Stimulated activated CD4-positive, alpha-beta T cell treated with anti-CD3 and anti-CD28 coated beads, Interleukin-2, amount 100 ng/mL, for 4 hours (primary cell): ENCODE measurements at places on chromosomes 11 and 22.

DNA sequence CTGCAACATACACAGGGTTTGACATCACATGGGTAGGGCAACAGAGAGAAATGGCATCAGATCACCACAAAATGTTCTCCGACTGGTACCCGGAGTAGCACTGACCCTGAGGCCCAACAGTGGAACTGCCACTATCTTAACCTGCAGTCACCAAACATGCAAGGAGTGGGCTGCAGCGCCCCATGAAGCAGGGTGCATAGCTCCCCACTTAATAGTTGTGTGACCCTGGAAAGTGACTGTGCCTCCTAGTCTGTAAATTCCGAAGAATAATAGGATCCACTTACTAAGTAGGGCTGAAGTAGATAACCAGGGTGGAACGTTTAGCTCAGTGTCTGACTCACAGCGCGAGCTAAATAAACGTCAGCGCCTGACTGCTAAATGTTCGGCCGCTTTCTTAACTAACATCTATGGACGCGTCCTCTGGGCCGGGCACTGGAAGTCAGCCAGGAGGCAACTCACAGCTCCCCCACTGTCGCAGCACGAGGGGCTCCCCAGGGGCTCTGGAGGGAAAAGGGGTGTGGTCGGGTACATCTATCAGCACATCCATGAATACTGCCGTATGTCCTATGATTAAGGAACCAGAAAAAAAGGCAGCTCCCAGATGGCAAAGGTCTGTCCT lies 777 bp downstream of the LTO1 start:
- peak; percentile 11 for DNase-seq

DNA sequence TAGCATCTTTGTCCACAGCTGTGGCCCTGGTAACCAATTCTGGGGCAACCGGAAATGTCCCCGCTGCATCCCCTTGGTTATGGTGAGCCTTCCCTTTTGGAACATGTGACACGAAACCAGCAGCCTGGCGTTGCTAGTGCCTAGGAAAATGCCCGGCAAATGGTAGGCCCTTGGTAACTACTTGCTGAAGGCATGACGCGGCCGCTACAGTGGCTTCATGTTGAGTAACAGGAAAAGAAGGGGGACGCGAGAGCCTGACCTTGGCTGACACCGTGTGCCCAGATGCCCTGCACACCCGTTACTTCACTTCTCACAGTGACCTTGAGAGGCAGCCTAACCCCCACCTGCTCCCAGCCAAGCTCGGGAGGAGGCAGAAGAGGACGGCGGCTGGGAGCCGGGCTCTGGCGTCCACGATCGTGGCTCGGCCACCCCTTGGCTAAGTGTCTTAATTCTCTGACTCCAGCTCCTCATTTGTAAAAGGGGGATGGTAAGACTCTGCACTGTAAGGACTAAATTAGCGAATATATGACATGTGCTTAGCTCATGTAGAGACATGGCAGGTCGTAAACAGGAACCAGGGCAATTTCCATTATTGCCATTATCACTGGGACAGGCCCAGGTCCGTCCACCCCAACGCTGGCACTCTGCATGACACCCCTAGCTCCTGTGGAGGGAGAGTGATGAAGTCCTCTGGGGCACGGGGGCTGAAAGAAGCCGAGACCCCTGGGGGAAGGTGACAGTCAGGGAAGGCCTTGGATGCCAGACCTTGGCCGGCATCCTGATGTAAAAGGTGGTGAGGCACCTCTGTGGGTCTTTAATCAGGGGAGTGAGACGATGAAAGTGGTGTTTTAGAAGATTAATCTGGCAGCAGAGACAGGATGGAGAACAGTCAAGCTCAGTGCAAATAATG lies 18.9 kb downstream of the IFT27 start:
- DNase-seq: no peak

DNA sequence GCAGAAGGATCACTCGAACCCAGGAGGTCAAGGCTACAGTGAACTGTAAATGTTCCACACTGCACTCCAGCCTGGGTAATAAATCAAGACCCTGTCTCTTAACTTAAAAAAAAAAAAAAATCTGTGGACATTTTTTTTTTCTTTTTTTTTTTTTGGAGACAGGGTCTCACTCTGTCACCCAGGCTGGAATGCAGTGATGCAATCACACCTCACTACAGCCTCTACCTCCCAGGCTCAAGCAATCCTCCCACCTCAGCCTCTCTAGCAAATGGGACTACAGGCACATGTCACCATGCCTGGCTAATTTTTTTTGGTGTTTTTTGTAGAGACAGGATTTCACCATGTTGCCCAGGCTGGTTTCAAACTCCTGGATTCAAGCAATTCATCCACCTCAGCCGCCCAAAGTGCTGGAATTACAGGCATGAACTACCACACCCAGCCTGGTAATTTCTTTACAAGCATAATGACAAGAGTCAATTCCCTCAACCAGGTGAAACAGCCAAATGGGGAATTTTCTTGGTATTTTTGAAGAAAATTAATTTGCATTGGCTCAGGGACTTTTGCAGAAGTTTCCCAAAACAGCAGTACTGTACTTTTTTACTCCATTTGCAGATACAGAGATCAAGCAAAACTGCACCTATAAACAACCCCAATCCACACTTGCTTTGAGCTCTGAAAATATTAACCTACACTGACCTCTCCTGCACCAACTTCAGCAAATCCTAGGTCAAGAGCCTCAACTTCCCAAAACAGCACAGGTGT lies 44.0 kb downstream of the MRTFA start:
- DNase-seq: no peak

DNA sequence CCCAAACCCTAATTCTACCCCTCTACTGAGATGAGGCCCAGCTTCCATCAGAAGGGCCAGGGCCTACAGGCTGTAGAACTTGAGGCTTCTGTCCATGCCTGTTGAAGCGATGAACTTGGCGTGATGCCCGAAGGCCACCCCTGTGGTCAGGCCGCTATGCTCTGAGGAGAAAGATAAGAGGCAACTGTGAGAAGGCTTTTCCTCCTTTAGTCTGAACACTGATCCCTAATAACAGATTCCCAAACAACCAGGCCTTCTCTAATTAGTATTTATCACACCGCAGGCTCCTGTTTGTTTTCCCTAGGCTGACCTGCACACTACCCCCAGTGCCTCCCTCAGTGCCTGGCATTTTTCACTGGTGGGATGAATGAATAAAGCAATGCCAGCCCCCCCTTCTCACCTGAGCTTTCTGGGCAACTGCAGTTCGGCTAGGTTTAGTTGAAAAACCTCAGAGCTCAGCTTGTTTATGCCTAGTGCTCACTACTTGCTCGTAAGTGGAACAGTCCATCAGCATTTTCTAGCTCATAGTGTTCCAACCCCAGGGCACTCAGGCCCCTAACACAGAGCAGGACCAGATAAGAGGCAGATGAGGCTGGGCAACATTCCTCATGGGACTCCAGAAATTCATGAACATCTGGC lies 15.2 kb downstream of the PRPF19 start:
- DNase-seq: no peak

GRCh38 chr11:84993386-84993785 lies 633.8 kb downstream of the DLG2 start:
- DNase-seq: no peak

DNA sequence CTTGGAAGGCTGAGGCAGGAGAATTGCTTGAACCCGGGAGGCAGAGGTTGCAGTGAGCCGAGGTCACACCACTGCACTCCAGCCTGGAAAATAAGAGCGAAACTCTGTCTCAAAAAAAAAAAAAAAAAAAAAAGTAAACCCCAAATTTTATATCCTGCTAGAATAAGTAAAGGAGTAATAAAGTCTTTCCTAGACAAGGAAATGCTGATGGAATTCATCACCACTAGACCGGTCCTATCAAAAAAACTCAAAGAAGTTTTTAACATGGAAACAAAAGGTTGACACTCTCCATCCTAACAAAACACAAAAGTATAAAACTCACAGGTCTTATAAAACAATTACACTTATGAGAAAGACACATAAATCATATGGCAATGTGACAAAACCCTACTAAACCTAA lies 213.9 kb downstream of the SBF2 start:
- DNase-seq: no peak

DNA sequence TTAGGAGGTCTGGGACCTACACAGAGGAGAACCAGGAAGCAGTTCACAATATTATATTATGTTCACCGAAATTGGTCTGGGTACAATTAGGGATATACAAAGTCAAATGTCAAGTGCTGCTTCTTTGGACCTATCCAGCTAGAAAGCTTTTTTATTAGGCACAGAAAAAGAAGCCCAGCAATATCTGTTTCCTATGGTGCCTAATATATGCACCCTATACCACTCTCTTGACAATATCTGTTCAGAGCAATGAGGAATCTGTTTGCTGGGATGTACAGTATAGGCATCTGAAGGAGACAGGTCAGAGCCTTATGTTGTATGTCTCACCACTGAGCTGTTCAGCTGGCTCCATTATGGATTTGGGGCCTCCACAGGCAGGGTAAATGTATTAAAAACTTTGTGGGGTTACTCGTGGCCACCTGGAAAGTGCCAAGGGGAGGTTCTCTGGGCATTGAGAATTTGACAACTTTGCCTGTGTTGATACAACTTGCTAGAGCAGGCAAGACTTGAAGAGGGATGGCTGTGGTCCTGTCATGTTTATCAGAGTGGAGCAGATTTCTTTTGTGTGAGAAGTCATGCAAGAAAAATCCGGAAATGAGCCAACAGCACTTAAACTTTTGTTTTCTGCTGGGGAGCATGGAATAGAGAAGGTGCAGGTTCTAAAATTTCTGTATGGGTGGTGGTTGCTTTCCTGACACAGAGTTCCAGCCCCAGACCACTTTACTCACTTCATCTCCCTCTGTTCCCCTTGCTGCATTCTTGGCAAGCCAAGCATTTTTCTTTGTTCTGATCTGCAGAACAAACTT lies 10.1 kb downstream of the STIM1 start:
- no peak for DNase-seq

GRCh38 chr22:49768951-49769690 lies 58.6 kb downstream of the BRD1 start:
- no peak for DNase-seq

DNA sequence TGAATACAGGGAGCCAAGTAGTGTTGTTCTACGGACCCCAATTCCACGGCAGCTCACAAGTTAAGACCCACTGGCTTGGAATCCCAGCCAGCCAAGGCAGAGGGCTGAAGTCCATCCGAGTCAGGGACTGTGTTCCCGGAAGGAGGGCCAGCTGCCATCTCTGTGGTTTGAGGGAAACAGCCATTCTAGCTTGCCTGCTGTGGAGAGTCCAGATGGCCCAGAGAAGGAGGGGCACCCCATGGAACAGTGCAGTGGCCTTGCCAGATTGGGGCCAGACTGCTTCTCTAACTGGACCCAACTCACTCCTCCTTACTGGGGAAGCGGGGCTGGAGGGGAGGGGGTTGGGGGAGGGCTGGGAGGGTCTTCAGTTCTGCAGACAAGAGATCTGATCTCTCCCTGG lies 156.4 kb downstream of the FAM181B start:
- no peak for DNase-seq

- DNase-seq: no peak
These were observed 7.0 kb upstream of the LYVE1 start for GRCh38 chr11:10575346-10576034.

- DNase-seq: no peak
These were observed 48.2 kb downstream of the RTL6 start for GRCh38 chr22:44449683-44450425.

GRCh38 chr11:33375688-33376311 lies 118.6 kb downstream of the HIPK3 start:
- DNase-seq: no peak

DNA sequence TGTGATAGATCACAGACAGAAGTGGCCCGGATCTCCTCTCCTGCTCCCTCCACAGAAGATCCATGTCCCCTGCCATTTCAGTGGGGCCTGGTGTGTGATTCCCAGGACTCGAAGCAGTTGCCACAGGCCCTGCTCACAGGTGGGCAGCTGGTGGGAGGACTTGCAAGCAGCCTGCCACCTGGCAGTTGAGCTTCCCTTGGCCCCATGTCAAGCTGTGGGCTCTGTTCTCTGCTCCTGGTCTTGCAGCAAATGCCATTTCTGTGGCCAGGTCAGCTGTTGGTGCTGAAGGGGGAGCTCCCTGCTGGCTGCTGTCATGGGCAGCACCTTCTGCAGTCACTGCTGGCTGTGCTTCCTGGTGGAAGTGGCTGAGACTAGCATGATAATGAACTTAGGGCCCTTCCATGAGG lies 59.1 kb upstream of the SLC22A12 start:
- no peak for DNase-seq

- DNase-seq: no peak
These were observed 70.4 kb upstream of the RASSF10 start for GRCh38 chr11:12938590-12939247.

- no peak for DNase-seq
These were observed 35.6 kb upstream of the DDI1 start for GRCh38 chr11:104000798-104001197.

GRCh38 chr11:112829971-112830654 lies 131.1 kb upstream of the NCAM1 start:
- DNase-seq: no peak

GRCh38 chr11:44779736-44780520 lies 53.2 kb downstream of the TSPAN18 start:
- no peak for DNase-seq

DNA sequence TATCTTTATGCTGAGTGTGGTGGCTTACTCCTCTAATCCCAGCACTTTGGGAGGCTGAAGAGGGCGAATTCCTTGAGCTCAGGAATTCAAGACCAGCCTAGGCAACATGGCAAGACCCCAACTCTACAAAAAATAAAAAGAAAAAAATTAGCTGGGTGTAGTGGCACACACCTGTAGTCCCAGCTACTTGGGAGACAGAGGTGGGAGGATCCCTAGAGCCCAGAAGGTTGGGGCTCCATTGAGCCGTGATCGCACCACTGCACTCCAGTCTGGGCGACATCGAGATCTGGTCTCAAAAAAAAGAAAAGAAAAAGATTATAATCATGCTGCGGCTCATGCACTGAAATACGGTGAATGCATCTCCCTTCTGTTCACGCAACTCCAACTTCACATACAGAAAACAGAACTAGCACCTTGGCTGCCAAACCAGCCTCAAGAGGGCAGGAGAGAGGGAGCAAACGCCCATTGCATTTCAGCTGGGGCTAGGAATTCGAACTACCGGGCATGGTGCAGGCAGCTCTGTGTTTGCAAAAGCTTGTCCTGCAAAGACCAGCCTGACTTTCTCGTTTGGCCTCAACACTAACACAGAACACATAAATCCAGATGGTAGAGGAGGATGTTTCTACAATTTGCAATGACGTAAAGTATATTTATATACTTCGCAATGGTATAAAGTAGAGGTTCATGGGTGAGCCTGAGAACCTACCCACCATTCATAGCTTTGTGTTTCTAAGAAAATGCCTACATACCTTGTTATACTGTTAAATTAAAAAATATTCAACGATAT lies 6.3 kb upstream of the SYNGR1 start:
- DNase-seq: peak; percentile 33
